ENCODE measurements at places on chromosomes 1 and 21.
A peak's percentile ranks its signal among the peaks of the same experiment; 100 is the strongest.

DNA sequence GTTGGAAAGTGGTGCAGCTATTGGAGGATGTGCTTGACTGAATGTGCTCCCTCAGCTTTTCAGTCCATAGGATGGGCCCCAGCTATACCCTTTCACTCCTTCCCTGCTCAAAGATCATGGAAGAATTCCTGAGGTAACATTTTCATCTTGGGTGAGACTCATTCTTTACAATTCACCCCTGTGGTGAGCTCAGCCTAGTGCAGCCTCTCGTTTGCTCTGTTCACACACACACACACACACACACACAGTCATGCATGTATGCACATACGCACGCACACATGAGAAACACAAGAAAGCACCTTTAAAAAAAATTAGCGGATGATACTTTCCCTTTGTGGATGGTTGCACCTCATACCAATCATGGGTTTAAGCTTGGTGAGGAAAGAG, 25.8 kb downstream of the CCN1 start:
- DNase-seq, result no peak

DNA sequence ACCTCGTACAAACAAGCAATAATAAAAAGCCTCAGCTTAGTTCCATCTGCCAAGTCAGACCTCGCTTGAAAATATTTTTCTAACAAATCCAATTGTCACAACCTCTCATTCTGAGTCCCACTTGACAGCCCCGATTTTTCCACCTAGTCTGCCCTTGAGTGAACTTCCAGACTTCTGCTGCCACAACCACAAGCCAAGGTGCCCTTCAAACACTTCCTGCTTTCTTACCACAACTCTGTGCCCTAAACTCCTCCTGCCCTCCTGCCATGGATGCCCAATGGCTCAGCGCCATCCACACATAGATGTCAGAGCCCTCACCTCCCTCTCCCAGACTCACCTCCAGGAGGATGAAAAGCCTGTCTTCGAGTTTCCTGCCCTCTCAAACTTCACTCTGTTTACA, 3.9 kb downstream of the TMPRSS2 start:
- no peak for DNase-seq

DNA sequence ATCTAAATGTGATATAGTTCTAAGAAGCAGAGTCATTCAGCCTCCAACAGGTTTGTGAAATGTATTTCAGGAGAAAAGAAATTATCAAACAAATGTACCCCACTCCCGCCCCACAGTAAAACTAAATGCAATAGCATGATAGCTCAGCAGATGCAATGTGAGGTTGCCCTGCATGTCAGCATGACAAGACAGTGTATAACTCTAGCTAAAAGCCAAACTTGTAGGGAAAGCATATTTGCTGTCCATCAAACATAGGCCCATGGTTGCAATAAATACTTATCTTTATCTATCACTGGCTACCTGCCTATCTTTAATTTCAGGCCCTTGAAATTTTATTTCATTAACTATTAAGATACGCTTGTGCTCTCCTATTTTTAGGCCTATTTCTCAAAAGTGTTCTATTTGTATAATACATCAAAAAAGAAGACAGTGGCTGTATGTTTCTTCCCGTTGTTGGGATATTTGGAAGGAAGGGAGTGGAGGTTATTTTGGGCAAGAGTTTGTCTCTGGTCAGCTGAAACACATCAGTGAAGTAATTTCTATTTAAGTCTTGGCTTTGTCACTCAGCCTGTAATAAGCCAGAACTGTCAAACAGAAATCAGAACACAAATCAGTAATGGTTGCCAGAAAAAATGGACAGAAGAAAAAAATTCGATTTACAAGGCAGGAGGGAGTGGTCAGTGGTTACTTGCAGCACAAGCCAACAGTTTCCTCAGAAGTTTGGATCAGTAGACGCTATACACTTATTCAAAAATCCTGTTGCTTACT, 307.4 kb upstream of the ADGRL2 start:
- peak; percentile 18 for DNase-seq

DNA sequence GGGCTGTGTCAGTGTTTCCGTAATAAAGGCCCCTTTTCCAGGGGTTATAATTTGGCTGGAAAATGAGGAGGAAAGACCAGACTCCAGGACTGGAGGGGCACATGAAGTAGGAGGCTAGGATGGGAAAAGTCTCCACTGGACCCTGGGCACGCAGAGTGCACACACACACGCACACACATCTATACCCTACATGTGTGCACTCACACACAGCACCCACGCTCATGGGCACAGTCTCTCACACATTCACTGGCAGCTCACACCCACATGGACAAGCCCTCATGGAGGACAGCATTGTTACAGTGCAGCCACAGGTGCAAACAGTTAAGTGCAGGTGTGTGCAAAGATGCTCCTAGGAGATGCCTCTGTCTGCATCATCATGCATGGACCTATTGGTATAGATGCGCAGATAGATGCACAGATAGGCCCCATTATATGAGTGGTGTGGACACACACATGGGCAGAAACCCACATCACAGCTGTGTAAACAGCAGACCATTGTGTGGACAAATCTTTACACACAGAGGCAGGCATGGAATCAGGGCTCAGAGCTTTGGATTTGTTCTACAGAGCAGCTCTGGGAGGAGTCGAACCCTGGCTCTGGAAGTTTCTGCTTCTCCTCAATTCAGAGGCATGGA, 9.1 kb upstream of the RUNX3 start:
- no peak for DNase-seq

DNA sequence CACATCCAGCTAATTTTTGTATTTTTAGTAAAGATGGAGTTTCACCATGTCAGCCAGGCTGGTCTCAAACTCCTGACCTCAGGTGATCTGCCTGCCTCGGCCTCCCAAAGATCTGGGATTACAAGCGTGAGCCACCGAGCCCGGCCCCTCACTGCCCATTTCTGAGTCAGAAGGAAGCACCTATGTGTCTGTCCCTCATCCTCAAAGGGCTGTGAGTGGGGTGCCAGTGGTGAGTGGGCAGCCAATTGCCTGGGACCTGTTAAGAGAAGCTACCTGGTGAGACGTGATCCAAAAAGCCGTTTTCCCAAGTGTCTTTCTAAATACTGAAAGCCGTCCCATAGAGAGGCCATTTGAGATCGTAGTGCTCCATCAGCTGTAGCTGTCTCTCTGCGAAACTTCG, 27.1 kb upstream of the PDXK start:
- no peak for DNase-seq

DNA sequence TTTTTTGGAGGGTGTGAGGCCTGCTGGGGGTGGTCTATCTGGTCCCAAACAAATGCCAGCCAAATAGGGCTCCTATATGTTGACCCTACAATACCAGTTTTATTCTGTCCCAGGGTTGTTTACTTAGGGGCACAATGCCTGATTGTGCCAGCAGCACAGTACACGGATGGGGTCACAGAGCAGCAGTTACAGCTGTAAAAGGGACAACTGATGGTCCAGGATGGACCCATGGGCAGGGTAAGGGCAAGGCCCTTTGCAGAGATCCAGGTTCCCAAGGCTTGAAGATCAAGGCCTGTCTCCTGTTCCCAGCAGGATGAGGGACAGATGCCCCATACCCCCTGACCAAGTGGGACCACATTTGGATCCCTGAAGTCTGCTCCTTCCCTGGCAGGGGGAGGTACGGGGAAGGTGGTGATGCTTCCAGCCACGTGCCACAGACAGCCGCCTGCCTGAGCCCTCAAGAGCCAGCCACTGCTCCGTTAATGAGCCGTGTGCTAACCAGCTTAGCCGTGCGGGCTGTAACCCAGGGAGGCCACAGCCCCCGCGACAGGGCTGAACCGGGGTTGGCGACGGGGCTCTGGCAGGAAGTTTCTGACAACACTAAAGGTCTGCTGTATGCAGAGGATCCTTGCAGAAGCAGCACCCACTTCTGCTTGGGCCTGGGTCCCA, 18.2 kb downstream of the SLC6A9 start:
- DNase-seq, result no peak
